ENCODE measurements at places on chromosomes 6 and 20.

GRCh38 chr20:44475372-44475693 is 341 bp upstream of the TTPAL start:
- no peak for DNase-seq

- DNase-seq = no peak
These were observed 1.6 kb downstream of the MAP1LC3A start for GRCh38 chr20:34560141-34560523.

GRCh38 chr6:16168858-16169257 is 40.0 kb downstream of the MYLIP start:
- no peak for DNase-seq

GRCh38 chr6:106537662-106538061 is 91.6 kb downstream of the RTN4IP1 start:
- no peak for DNase-seq

DNA sequence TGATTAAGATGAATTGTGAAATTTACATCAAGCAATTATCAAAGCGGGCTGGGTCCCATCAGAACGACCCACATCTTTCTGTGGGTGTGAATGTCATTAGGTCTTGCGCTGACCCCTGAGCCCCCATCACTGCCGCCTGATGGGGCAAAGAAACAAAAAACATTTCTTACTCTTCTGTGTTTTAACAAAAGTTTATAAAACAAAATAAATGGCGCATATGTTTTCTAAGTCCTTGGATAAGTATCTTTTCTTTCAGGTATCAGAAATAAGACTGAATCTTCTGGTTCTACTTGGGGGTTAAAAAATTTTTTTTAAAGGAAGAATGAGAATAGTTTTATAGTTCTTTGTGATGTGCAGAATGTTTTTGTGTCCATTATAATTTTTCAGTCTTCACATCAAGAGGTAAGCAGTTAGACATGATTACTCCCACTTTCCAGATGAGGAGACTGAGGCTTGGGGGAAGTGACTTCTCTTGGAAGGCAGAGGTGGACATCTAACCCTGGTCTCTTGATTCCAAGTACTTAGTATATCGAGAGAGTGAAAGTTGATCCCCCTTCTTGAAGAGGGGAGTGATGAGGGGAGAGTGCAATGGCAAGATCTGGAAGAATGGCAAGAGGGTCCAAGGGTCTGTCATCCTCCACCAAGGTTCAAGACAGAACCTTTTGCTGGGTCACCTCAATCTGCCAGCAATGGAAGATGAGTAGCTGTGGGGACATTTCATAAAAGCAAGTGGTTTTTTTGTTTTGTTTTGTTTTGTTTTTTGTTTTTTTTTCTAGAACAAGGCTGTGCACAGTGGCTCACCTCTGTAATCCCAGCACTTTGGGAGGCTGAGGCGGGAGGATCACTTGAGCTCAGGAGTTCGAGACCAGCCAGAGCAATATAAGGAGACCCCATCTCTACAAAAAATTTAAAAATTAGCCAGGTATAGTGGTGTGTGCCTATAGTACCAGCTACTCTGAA is 42.8 kb upstream of the TTPAL start:
- no peak for DNase-seq

GRCh38 chr6:159181914-159182313 is 12.7 kb downstream of the FNDC1 start:
- DNase-seq = no peak

DNA sequence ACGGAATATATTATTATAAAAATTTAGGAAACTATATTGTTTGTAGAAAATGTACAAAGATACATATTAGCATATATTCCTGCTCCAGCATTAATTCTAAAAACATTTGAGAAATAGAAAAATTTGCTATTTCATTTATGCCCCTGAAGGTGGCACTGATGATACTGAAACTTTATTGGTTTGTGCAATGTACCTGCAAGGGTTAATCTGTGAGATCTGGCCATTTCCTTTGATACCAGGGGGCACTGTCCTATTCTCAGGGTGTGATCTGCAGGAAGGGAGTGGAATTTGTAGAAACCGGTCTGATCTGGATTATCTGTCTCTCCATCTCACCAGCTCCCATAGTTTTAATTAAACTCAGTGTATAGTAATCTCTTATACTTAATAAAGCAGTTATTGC is 625.1 kb upstream of the IMPG1 start:
- no peak for DNase-seq

DNA sequence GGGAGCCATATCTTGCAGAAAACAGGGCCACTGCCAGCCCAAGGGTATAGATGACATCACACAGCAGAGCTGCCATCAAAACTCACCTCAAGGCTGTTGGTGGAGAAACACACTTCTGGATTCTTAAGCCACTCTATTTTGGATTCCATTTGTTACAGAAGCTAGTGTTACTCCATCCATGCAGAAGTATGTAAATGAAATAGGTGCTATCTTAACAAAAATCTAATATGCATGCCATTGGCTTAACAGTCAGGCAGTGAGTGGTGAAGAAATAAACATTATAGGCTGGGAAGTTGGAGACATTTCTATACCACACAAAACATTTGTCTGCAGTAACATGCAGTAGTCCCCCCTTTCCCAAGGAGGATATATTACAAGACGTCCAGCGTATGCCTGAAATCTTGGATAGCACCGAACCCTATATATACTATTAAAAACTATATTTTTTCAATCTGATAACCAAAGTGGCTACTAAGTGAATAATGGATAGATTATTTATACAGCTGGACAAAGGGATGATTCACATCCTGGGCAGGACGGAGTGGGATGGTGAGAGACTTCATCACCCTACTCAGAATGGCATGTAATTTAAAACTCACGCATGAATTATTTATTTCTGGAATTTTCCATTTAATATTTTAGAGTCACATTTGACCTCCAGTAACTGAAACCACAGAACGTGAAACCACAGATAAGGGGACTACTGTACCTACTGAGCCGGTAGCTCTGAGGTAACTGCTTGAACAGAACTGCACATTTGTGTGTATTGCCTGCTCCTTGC is 160.0 kb upstream of the PLN start:
- no peak for DNase-seq

Data from small intestine (tissue), 16 donors.